ENCODE measurements at places on chromosomes 1 and 21.

DNA sequence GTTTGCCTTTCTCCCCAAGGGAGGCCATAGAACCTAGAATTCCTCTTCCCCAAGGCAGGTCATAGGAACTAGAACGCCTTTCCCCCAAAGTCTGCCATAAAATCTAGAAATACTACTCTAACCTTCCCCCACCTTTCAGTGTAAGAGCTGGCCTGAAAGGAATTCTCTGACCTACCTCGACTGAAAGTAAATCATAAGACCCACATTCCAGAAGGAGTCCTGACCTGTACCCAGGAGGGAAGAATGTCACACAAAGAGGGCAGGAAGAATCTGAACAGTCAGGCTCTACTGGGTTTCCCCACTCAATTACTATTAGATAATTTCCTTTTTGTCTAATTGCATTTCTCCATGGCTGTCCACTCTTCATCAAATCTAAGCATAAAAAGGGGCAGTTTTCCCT lies 5.7 kb upstream of the ATG4C start:
- no peak for DNase-seq

GRCh38 chr1:168121401-168122011 lies 15.2 kb downstream of the GPR161 start:
- DNase-seq: no peak

DNA sequence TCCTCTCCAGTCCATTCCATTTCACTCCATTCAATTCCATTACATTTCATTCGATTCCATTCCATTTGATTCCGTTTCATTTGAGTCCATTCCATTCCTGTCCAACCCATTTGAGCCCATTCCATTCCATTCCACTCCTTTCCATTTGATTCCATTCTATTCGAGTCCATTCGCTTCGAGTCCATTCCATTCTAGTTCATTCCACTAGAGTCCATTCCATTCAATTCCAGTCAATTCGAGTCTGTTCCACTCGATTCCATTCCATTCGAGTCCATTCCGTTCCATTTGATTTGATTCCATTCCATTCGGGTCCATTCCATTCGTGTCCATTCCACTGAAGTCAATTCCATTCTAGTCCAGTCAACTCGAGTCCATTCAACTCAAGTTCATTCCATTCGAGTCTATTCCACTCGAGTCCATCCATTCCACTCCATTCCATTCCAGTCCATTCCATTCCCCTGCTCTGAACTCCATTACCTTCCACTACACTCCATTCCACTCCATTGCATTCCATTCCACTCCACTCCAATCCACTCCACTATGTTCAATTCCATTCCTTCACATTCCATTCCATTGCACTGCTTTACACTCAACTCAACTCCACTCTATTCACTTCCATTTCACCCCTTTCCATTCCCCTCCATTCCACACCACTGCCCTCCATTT lies 2569.4 kb upstream of the TPTE start:
- no peak for DNase-seq

DNA sequence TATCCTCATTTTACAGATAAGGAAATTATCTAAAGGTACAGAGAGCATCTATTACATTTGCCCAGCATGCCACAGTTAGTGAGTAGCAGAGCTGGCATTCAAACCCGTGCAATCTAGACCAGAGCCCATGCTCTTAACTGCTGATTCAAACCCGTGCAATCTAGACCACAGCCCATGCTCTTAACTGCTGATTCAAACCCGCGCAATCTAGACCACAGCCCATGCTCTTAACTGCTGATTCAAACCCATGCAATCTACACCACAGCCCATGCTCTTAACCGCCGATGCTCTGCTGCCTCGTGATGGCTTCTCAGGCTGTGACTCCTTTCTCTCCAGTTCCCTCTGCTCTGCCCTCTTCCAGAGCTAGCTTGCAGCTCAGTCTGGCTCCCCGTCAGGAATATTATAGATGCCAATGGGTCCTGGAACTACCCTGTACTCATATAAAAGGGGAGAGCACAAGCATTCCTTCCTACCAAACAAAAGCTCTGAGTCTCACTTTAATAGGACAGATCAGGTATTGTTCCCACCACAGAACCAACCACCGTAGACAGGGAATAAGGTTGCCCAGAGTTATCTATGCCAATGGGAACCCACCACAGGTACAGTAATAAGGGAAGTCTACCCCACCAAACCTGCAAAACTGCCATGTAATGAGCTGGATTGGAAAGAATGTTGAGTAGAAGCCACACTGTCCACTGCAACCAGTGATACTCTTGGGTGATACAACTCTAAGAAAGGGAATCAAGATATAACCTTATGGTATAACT lies 78.4 kb downstream of the SMYD3 start:
- DNase-seq: no peak

DNA sequence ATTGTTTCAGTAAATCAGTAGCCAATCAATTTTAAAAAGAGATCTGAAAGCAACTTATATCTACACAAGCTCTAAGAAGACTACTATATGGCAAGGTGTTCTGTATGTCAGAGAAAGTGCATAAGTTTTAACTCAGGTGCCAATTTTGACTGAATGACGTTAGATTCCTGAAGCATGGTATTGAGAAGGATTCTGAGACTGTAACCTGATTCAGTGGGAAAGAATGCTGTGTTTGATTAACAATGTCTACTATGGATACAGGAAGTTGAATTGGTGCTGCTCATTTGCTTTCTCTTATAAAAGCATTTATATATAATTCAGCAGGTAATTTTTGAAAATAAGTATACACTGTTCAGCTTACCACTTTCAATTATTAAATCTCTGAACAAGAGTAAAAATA lies 156.3 kb downstream of the PAPPA2 start:
- DNase-seq: no peak

DNA sequence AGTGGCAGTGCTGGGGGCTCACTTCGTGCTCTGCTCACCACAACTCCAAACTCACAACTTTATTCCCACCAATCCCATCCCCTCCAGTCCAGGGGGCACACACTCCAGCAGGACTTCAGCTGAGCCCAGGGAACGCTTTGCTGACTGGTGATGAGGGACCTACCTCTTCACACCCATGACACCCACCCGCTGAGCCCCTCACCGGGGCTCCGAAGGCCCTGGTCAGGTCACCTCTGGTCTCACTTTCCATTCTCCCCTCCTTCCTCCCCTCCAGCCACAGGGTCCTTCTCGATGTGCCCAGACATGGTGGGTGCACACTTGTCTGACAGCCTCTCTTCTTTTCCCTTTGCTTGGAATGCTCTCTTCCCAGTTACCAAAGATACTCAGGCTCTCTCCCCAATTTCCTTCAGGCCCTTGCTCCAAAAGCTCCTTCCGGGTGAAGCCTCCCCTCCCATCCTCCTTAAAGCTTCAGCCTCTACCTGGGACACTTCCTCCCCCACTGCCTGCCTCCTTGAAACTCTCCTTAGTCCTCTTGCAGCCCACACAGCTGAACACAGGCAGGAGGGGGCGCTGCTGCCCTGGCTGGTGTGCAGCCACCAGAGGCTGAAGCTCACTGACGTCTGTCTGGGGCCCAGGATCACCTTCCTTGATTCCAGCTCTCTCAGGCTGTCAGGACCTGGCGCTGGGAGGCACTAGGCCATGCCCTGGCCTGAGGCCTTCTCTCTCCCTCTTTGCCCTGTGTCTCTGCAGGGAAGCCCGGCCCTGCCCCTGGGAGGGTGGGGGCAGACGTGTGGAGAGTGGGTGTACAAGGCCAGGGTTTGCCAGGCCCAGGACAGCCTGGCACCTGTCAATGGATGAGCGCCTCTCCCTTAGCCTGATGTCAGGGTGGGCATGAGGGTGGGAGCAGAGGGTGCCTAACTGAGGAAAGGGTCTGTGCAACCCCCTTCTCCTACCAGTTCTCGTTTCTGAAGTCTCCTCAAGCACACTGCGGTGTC lies 1.6 kb downstream of the KCNE1 start:
- DNase-seq: peak; percentile 56

DNA sequence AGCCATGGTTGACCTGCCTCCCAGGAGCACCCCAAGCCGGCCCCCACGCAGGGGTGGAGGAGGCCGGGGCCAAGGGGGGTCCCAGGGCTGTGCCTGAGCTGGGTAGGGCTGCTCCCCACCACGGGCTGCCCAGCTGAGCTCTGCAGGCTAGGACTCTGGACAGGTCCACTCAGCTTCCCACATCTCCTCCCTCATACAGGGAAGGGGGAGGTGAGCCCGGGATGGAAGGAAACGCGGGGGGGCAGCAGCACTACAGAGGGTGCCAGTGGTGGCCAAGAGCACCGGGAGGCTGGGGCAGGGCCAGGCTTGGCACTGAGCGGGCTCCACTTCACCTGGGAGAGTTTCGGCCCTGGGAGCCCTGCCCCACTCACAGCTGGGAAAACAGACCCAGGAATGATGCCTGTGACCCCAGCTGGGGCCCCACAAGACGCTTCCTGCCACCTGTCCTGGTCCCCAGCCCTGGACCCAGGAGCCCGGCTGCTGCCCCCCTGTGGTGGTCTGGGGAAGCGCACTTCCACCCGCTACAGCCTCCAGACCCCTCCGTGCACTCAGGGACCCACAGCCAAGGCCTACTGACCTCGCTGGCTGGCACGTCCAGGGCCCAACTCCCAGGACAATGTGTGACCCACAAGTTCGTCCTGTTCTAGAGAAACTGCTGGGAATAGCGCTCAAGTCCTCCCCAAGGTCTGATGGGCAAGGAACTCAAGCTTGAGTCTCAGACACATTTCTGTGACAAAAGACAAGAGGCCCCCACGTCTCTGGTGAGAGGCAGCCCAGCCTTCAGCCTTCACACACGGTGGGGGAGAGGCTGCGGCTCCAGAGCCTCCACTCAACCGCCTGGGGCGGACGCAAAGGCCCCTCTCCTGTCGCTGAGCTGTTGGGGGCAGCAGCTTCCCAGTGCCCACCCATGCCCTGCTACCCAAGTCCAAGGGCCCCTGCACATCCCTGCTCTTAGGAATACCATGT lies 3.0 kb downstream of the AURKAIP1 start:
- no peak for DNase-seq

DNA sequence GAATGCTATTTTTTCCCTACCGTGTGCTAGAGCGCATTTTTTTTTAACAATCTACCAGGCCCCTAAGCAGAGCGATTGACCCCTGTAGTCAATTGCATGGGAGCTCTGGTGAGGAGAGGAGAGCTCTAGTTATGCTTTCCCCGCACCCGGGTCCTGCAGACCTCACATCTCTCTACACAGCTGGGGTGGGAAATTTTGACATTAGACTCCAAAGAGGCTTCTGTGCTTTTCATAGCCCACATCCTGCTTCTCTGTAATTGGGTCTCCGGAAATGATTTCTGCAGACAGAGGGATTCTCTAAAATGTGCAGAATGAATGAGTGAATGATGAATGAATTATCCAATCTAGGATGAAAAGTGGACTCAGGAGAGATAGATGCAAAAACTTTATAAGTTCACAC lies 41.5 kb upstream of the DUSP10 start:
- DNase-seq: no peak

DNA sequence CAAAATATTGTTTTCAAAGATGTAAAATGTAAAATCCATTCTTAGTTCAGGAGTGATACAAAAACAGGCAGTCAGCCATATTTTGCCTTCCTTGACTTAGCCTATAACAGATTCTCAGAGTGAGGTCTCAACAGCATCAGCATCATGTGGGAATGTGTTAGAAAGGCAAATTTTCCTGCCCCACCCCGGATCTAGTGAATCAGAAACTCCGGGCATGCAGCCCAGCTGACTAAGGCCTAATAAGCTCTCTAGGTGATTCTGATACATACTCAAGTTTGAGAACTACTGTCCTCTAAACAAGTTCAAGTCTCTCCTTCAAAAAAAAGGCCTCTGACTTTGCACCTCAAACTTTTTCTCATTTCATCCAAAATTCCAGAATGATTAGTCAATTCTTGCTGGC lies 46.9 kb upstream of the PRRC2C start:
- no peak for DNase-seq

- DNase-seq: no peak
These were observed 42.9 kb downstream of the EXTL2 start for GRCh38 chr1:100851726-100852125.

DNA sequence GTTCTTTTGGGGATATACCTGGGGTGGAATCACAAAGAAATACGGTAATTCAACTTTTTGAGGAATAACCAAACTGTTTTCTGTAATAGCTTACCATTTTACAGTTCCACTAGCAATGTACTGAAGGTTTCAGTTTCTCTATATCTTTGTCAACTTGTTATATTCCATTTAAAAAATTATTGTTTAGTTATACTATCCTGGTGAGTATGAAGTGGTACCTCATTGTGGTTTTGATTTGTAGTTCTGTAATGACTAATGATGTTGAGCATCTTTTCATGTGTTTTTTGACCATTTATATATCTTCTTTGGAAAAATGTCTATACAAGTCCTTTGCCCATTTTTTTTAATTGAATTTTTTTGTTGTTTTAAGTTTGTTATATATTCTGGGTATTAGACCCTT lies 39.4 kb downstream of the MAST2 start:
- DNase-seq: no peak

- DNase-seq: no peak
These were observed 324.0 kb downstream of the NTNG1 start for GRCh38 chr1:107464827-107465226.

- DNase-seq: no peak
These were observed 41.7 kb downstream of the SEC16B start for GRCh38 chr1:177928194-177928593.

GRCh38 chr1:17251246-17251645 lies 2.3 kb downstream of the PADI3 start:
- DNase-seq: no peak

GRCh38 chr1:108692724-108693655 lies 880 bp downstream of the PRPF38B start:
- DNase-seq: peak; percentile 34

DNA sequence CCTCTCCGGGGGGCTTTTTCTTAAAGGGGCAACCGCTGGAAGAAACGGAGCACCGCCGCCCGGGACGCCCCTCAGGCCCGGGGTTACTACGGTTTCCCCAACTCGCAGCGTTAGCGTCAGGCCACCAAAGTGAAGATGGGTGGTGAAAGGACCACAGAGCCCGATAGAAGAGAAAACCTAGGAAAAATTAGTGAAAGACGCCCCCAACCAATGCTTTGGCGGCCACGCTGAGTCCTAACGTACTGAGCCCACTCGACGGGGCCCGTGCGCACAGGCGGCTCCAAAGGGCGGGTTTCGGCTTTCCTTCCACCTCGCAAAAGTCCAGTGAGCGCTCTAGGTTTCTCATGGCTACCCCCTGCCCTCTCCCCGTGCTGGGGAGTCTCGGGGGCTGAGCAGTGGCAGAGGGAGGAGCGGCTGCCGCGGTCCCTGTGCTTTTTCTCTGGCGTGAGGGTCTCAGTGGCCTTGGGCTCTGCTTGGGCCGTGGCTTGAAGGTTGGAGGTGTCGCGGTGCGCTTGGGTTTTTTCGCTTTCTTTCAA lies 12.2 kb upstream of the SPEN start:
- peak; percentile 60 for DNase-seq

- DNase-seq: no peak
These were observed 257.6 kb downstream of the TTLL7 start for GRCh38 chr1:83741348-83741747.

GRCh38 chr1:218364028-218364710 lies 19.0 kb downstream of the TGFB2 start:
- DNase-seq: no peak

DNA sequence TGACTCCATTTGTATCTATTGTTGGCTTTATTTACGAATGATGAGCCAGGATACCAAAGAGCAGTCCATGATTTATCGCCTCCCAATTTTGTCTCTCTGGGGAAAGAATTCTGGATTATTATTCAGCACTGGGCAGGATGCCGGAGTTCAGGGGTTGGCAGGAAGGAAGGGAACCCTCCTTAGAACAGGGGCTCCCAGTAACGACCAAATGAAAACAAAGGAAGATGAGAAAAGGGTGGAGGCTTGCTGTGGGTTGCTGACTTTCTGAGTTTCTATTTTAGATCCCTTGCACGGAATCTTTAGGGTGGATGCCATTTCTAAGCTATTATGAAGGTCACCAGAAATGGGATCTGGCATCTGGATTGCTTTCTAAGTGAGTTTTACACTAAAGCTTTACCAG lies 231.2 kb upstream of the LYPLAL1 start:
- no peak for DNase-seq

GRCh38 chr1:3126756-3127678 lies 58.0 kb downstream of the PRDM16 start:
- no peak for DNase-seq
